Chondrocyte (in vitro differentiated cells): ENCODE measurements at places on chromosomes 2 and 18. TPM values are rescaled to one million over a fixed set of nuclear protein-coding genes. Genes with fewer than 3 reads are reported as not detected.

GRCh38 chr2:20676353-20677215 lies 9.6 kb downstream of the GDF7 start:
- no peak overlapping the region for H3K4me3 ChIP-seq
- peaks cover 4% of the 10 kb centered on the region for H3K36me3 ChIP-seq
- DNase-seq = no peak
- H3K4me1 ChIP-seq = peaks cover 43% of the 10 kb centered on the region
- H3K27me3 ChIP-seq = peaks cover 2% of the 10 kb centered on the region

The SLC9A4 gene
- total RNA-seq = not detected in 3 replicates

The LDAH gene
- 16.8 to 22.0 TPM (median 18.1 TPM) in 3 replicates for total RNA-seq

DNA sequence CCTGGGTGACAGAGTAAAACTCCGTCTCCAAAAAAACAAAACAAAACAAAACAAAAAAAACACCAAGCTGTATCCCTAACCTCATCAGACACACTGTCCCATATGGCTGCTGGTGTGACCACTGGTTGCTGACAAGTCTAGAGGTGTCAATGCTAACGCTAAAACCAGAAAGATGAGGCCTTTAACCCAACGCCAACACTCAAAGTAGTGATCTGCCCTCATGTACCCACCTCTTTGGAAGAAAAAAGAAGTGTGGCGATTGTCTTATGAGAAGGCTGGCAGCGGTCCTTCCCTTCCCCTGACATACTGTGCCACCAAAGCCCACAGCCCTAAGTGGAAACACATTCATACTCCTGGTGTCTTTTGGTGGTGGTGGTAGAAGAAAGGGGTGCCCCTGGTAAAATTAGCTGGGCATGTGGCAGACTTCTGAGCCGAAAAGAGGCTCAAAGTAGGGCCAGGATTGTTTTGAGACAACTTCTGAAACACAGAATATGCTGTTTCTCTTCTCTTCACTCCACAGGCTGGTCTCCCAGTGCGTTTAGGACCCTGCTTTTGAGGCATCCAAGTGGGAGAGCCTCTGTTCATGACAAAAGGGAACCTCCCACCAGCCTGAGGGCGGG lies 9.8 kb downstream of the SERTAD2 start:
- no peaks in the 10 kb centered on the region for H3K27me3 ChIP-seq
- DNase-seq = no peak
- H3K4me1 ChIP-seq = peaks cover 82% of the 10 kb centered on the region
- H3K36me3 ChIP-seq = no peaks in the 10 kb centered on the region
- H3K4me3 ChIP-seq = peak overlapping the region; percentile 74
- peak overlapping the region; percentile 96 for H3K27ac ChIP-seq

The ZNF516 gene
- 26.1 to 31.8 TPM (median 27.7 TPM) in 3 replicates for total RNA-seq

DNA sequence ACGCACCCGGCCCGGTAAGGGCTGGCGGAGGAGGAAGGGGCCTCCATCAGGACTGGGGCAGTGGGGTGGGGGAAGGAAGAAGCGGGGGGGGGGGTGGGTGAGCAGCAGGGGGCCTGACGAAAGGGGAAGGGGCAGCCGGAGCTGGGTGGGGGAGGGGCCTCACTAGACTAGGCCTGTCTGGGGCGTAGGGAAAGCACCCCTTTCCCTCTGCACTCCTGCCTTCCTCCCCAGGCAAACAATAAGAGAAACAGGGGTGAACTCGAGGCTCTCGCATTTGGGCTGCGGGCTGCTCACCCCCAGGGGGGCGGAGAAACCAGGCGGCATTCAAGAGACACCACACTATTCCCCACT lies 82.7 kb upstream of the POMC start:
- no peaks in the 10 kb centered on the region for H3K27me3 ChIP-seq
- no peak for DNase-seq
- peak overlapping the region; percentile 78 for H3K4me3 ChIP-seq

DNA sequence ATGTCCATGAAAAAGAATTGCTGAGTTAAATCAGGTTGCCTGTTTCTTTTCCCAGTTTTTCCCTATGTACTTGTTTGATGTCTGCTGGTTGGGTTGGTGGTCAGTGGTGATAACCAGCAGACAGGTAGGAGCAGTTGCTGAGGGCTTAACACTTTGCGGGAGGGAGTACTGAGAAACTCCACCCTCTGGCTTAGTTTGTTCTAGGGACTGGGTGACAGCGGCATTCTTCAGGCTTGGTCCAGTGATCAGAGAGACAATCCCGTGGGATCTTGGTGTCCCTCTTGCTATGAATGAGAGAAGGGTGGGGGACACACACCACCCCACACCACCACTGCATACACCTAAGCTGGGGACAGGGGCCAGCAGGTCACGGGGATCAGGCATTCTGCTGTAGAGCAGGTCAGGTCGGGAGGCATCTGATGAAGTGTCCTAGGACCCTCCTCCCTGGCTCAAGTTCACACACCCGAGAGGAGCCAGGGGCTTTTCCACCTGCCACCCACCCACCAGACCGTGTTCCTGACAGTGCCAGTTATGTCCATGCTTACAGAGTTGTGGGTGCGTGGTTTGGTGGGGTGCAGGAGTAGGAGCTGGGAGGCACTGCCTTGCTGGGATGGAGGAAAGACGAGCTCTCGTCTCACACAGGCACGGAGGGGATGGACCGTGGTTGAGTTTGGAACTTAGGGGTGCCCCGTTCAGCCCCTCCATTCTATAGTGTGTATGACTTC lies 21.3 kb upstream of the ALLC start:
- H3K27me3 ChIP-seq = peaks cover 33% of the 10 kb centered on the region
- H3K4me3 ChIP-seq = no peak overlapping the region
- no peak overlapping the region for H3K27ac ChIP-seq
- H3K4me1 ChIP-seq = no peaks in the 10 kb centered on the region
- peak; percentile 59 for DNase-seq
- H3K36me3 ChIP-seq = no peaks in the 10 kb centered on the region

DNA sequence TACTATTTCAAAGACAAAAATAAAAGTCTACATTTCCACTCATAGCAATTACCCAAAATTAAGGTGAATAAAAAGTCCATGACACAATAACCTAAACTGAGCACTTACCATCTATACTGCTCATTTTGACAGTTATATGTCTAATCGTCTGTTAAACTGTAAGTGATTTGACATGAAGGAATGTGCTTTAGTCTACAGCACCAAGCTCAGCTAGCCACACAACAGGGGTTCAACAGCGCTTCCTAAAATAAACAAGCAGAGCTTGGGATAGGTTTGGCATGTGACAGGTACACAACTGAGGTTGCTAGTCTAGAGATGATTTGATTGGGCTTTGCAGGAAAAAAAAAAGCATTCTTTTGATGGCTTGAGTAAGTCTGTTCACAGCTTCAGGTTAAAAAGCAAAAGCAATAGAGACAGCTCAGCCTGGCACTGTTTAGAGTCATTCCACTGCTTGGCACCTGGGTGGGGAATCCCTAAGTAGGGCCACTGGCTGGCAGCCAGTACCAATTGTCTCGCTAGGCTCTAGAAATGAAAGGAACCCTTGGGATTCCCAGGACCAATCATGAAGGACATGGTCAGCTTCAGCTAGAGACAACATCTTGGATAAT lies 78.6 kb downstream of the BARD1 start:
- H3K36me3 ChIP-seq = peaks cover 9% of the 10 kb centered on the region
- no peak for DNase-seq
- H3K4me1 ChIP-seq = peaks cover 13% of the 10 kb centered on the region
- H3K4me3 ChIP-seq = no peak overlapping the region
- peak overlapping the region; percentile 63 for H3K27ac ChIP-seq

The TMEM163 gene
- 0.07 TPM in 1 of 3 replicates, not detected in the others for total RNA-seq

The FECH gene
- total RNA-seq = 24.6 to 33.9 TPM (median 25.9 TPM) in 3 replicates

The SPHKAP gene
- total RNA-seq = not detected in 3 replicates

DNA sequence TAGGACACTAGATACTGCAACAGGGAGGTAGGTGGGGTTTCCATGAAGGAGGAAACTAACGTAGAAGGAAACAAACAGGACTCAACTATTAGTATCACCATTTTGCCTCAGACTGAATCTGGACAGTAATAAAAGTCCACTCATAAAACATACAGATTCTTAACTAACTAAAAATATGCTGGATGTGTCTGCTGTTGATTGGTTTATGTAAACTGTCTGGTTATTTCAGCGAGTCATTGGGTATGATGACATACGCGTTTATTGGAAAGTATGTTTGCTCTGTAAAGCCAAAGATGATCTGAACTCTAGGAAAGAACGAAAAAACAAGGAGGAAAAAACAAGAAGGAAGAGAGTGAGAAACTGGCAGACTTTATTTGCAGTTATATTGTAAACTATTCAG lies 1816.1 kb upstream of the LRRTM1 start:
- H3K4me3 ChIP-seq = no peak overlapping the region
- H3K27ac ChIP-seq = no peak overlapping the region
- H3K27me3 ChIP-seq = no peaks in the 10 kb centered on the region
- no peaks in the 10 kb centered on the region for H3K4me1 ChIP-seq

The WDR12 gene
- total RNA-seq = 28.5 to 52.6 TPM (median 32.0 TPM) in 3 replicates

- H3K4me3 ChIP-seq = no peak overlapping the region
- H3K4me1 ChIP-seq = peaks cover 6% of the 10 kb centered on the region
- DNase-seq = no peak
- no peak overlapping the region for H3K27ac ChIP-seq
- peaks cover 13% of the 10 kb centered on the region for H3K27me3 ChIP-seq
Observed at GRCh38 chr2:70967189-70967588, 11.2 kb upstream of the ANKRD53 start.

The LOXL3 gene
- 107 to 112 TPM (median 109 TPM) in 3 replicates for total RNA-seq

- peaks cover 24% of the 10 kb centered on the region for H3K4me1 ChIP-seq
- DNase-seq = no peak
- peak overlapping the region; percentile 83 for H3K4me3 ChIP-seq
- no peaks in the 10 kb centered on the region for H3K36me3 ChIP-seq
- H3K27ac ChIP-seq = no peak overlapping the region
- H3K27me3 ChIP-seq = no peaks in the 10 kb centered on the region
Observed at GRCh38 chr2:32947076-32947483, 327 bp downstream of the LTBP1 start.

The RPRM gene
- total RNA-seq = not detected in 3 replicates

The PAX8 gene
- total RNA-seq = 0.29 TPM in 1 of 3 replicates, not detected in the others

GRCh38 chr2:27001950-27002349 lies 30.8 kb upstream of the TMEM214 start:
- peaks cover 2% of the 10 kb centered on the region for H3K36me3 ChIP-seq
- H3K27me3 ChIP-seq = no peaks in the 10 kb centered on the region
- no peak for DNase-seq
- H3K4me1 ChIP-seq = peaks cover 6% of the 10 kb centered on the region
- no peak overlapping the region for H3K27ac ChIP-seq

DNA sequence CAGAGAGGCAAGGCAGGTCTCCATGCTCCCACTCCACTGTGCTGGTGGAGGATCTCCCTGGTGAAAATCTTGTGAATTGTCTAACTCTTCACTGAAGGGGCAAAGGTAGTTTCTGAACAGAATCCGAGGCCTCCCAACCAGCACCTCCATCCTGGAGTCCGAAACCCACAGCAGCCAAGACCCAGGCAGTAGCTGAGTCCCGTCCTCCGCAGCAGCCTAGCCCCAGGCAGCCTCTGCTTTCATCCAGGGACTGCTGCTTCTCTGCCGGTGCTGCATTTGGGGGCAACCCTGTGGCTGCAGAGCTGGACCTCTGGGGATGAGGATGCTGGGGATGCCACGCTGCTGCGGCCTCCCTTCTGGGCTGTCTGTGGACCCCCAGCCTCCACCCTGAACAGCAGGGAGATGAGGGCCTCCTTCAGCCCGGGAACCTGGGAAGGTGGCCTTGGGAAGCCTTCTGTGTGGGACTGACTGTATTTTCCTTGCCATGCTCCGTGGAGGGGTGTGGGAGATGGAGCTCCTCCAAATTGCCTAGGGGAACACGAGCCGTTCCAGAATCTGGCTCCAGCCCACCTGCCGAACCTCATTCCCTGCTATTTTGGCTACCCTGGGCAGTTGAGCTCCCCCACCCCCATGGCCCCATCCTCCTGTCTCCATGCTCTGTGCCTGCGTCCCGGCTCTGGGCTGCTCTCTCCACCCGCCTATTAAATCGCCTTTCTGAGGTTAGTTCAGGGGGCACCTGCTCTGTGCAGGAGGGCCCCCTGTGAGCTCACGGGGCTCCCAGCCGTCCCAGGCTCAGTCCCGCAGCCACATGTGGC lies 48.2 kb downstream of the GREB1 start:
- peaks cover 2% of the 10 kb centered on the region for H3K27me3 ChIP-seq
- no peak for DNase-seq
- H3K4me3 ChIP-seq = no peak overlapping the region
- H3K36me3 ChIP-seq = no peaks in the 10 kb centered on the region
- H3K4me1 ChIP-seq = peaks cover 17% of the 10 kb centered on the region

DNA sequence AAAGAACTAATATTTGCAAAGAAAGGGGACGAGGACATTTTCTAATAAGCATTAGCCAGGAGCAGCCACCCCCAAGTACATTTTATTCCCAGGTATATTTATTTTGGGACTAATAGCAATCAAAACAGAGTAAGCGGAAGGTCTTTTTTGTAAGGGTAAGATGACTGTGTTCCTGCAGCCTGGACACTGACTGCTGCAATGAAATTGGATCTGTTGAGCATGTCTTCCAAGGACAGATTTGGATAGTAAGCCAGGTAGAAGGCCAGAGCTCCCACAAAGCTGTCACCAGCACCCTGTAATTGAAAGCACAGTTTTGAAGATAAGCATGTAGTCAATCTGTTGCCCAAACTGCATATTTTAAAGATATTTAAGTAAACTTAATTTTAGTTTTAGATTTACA lies 10.0 kb downstream of the MRPL33 start:
- no peaks in the 10 kb centered on the region for H3K27me3 ChIP-seq
- H3K27ac ChIP-seq = no peak overlapping the region
- H3K4me1 ChIP-seq = peaks cover 16% of the 10 kb centered on the region
- H3K4me3 ChIP-seq = no peak overlapping the region
- H3K36me3 ChIP-seq = peaks cover 9% of the 10 kb centered on the region

DNA sequence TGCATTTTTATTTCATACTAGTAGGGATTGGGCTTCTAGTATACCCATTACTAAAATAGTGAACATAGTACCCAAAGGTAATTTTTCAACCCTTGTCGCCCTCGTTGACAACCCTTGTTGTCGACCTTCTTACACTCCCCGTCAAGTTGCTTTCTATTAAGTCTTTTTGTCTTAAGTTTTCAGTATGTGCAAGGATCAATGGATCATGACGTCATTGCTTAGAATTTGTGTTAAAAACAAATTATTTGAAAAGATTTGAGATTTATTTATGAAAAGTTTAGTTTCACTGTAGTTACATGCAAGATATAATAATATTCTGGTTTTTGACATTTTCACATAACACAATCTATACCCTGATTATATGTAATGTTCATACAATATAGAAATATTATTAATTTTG lies 110.4 kb downstream of the CBLN2 start:
- H3K27me3 ChIP-seq = peaks cover 5% of the 10 kb centered on the region
- no peak for DNase-seq
- no peak overlapping the region for H3K4me3 ChIP-seq
- no peaks in the 10 kb centered on the region for H3K36me3 ChIP-seq
- no peak overlapping the region for H3K27ac ChIP-seq
- no peaks in the 10 kb centered on the region for H3K4me1 ChIP-seq

- H3K36me3 ChIP-seq = peaks cover 6% of the 10 kb centered on the region
- no peak for DNase-seq
Observed at GRCh38 chr18:63016270-63016669, 300.9 kb downstream of the PHLPP1 start.

- H3K27me3 ChIP-seq = no peaks in the 10 kb centered on the region
- DNase-seq = no peak
- H3K36me3 ChIP-seq = peaks cover 19% of the 10 kb centered on the region
- peaks cover 23% of the 10 kb centered on the region for H3K4me1 ChIP-seq
- H3K4me3 ChIP-seq = no peak overlapping the region
Observed at GRCh38 chr2:48346124-48346536, 183.8 kb upstream of the STON1 start.
